ENCODE measurements at places on chromosomes 3 and 15.

GRCh38 chr3:94028093-94028837 lies at the start of gene STX19:
STX19 (minus strand) TSS chr3:94028597; CDS start chr3:94015269, 13,328 bp downstream.
- peak; percentile 67 for DNase-seq

DNA sequence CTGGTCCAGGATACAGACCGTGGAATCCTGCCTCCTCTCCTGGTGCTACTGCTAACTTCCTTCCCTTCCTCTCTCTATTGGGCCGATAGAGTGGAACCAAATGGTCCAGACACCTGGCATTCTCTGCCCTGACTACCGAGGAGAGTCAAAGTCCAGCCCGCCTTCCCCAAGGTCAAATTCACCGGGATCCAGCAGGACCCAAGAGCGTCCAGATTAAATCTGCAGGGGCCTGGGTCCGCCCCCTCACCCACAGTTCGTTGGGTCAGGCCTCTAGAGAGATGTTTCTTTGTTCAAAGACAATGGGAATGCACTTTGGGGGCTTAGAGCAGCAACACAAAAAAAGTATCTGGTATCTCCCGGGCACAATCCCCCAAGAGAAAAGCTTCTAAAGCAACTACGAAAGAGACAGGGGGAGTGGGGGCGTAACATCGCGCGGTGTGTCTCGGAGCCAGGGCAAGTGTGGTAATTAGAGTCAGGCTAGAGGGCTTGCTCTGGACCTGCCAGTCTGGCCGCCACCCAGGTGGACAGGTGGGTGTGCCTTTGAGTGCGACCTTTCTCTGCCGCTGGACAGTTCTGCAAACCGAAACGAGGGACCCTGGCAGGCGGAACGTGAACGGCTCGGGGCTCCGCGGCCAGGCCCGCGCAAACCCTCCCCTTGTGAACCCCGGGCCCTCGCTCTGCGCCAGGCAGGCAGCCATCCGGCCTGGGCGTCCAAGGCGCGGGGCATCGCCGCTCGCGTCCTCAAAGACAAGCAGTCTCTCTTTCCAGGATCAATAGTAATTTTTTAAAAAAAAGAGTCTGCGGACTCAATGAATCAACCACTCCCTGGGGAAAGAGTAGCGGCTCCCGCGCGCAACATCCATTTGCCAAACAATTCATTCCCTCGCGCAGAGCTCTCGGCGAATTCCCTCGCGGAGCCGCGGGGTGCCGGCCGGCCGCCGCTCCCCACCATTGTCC lies 806 bp downstream of the KLHL25 start:
- DNase-seq, result peak; percentile 6

DNA sequence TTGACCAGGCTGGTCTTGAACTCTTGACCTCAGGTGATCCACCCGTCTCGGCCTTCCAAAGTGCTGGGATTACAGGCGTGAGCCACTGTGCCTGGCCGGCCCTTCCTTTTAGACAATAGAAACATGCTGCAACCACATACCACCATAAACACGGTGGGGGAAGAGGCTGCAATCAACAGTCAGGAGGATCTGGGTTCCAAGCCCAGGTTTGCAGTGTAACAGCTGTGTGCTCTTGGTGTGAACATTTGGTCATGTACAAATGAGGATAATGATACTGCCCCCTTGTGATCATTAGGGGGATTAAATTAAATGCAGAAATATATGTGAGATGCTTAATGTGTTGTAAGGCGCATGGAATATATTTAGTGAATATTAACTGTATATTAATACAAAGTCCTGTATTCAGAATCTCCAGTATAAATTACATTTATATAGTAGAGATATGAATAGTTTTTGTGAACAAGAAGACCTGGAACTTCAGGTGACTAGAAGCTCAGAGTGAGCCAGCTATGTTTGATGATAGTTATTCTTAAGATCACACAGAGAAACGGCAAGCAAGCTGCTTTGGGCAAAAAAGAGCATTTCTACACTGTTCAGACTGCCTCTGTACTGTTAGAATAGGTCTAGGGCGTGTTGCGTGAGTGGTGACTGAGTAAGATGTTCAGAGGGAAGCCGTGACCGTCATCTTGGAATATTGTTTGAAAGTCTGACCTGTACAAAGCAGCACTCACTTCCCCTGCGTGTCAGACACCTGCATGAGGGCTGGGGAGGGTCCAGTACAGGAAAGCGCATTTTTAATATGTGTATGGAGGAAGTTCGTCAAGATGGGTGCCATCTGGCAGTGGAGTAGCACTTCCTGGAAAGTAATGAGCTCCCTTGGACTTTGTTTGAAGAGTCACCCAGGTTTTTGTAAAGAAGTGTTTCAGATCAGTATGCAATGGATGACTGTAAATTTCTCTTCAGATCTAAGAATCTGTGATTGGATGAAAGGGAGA lies 125.8 kb downstream of the PGPEP1L start:
- DNase-seq, result no peak

- DNase-seq, result no peak
Measured at GRCh38 chr3:108918866-108919265, 34.8 kb downstream of the GUCA1C start.

- no peak for DNase-seq
Measured at GRCh38 chr3:173065543-173065981, 75.5 kb downstream of the SPATA16 start.
